ENCODE measurements at places on chromosomes 7 and 10.

GRCh38 chr7:128697302-128697905 lies 25.3 kb downstream of the GARIN1A start:
- DNase-seq = no peak

DNA sequence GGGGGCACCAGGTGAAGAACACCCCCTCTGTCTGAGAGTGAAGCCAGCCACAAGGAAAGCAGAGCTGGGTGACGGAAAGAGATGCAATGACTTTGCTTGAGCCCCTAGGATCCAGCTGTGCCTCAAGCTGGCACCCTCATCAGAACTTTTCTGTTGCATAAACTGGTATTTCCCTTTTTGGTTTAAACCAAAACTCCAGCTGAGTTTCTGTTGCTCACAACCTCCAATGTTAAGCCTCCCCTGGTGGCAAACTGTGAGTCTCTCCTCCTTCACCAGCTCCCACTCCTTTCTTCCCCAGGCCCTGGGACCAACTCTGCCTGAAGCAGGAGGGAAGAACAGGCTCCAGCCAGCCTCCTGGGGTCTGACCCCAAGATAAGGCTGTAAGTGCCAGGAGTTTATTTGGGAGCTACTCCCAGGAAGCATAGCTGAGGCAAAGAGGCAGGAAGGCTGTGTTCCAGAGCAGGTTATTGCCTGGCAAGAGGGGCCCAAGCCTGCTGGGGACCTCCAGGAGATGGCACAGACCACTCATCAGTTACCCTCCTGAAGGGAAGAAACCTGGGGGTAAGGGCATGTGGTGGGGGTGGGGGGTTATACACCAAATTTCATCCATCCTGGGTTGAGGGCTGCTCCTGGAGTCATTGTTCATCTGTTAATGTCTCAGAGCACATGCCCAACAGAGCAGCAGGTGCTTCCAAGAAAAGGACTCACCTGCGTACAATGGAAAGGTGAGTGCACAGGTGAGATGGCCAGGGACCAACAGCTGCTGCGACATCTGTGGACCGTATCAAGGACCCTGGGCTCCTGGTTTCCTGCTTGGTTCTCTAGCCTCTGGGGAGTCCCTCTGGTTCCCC lies 73.3 kb upstream of the NANOS1 start:
- no peak for DNase-seq

DNA sequence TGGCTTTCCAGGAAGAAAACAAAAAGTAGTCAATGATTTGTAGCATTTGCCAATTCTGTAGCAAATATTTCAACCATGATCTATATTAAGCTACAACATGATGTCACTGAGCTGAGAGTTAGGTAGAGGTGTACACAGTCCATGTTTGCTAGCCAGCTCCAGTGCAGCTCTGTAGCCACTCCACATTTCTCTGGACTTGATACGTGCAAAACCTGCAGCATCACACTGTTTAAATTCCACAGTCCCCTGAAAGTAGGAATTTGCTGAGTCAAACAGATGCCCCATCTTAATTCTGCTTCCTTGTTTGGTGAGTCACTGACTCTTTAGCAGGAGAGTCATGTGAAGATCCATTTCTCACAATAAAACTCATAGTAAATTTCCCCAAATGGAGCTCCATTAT lies 89.8 kb upstream of the LRRTM3 start:
- DNase-seq = no peak

DNA sequence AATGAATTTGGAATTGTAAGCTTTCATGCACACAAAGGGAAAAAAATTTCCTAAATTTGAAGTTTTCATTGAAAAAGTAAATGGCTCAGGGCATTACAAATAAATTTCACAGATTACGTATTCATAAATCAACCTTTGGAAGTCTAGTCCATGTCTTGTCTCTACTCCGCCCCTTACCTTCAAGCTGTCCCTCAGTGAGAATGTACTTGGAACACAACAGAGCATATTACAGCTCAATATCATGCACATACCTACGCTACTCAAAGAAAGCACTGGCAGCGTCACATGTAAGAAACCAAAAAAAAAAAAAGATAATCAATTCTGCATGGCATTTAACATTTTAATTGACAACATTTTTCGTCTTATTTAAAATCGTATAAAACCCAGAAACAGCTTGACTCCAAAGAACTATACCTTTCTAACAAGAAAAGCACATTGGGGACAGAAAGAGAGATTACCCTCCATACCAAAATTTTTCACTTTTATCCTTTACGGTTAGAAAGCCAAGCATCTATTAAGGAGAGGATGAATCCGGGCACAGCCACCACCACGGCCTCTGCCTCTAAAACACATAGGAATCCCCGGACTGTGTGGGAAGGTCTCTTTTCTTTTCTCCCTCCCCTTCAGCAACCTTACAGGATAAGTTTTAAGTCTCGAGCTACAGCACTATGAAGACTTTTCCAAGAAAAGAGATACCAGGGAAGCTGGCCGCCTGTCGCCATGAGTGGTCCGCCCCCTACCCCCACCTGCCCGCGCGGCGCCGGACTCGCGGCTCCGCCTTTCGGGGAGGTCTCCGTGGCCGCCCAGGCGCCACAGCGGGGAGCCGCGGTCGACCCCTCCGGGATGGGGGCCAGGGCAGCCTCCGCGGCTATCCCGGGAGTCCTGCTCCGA lies 1.1 kb downstream of the JMJD1C start:
- no peak for DNase-seq

GRCh38 chr10:123553810-123554430 lies 112.2 kb upstream of the GPR26 start:
- DNase-seq = peak; percentile 69

DNA sequence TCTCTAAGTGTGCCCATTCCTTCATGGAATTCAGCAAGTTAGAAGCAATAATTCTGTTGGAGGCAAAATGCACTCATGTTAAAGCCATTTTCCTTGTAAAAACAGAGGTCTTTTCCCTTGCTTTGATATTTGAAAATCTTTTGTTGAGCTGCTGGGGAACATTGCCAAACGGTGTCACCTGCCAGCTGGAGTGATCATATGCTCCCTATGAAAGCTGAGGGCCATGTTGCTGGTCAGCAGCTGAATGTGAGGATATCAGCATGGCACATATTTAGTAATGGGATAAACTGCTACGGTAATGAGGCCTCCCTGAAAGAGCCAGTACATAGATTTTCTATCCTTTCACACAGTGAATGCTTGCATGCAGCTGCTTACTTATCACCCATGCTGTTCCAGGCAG lies 224.3 kb downstream of the THSD7A start:
- no peak for DNase-seq

DNA sequence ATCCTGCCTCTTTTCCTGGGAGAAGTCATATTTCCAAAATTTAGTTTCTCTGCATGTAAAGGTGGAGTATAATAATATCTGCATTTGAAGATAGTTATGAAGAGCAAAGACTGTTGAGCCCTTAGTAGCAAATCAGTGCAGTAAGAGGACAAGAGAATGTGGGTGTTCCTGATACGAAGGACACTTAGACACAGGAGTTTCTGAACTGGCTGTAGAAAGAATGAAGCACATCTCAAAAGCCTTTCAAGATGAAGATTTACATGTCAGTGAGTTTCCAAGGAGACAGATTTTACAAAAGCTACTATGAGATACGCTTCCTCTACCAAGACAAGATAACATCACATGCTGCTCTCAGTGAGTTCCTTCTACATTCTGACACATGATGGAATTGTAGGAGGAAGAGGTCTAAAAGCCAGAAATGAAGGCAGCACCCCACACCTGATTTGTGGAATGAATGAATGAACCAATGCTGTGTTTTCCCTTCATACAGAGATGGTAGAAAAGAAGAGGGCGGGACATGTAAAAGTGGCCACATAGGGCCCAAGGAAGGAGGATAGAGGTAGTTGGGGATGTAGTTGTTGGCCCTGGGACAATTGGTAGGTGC lies 173.6 kb upstream of the PDE1C start:
- no peak for DNase-seq

DNA sequence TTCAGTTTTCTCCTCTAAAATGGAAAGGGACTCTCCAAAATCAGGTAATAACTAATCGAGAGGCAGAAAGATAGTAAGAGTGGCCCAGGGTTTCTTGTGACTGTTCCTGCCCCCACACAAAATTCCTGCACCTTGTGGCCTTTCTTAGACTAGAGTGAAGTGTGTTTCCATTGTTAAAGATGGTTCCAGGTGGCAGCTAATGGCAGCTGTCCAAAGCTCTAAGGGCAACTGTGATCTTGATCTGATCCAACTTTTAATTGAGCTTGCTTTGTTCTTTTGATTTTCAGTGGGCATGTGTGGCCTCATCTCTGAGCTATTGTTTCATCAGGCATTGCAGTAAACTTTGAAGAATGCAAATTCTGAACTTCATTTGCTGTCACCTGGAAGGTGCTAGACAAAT lies 19.4 kb downstream of the ACSL5 start:
- DNase-seq = no peak

DNA sequence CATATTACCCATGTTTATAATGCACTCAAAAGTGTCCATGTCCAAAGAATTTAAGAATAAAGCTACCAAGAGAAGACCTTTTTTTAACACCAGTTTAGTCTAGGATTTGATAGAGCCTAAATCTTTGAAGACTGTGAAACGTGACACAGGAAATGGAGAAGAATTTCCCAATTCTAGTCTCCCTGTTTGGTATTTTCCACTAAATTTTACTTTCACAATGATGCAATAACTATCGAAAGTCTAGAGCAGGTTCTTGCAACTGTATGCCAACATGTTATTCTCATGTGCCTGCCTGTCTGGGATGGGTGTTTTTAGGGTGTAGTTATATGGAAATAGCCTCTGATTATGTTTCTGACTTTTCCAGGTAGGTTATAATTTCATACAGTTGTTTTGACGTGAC lies 6.9 kb upstream of the MXI1 start:
- DNase-seq = no peak

DNA sequence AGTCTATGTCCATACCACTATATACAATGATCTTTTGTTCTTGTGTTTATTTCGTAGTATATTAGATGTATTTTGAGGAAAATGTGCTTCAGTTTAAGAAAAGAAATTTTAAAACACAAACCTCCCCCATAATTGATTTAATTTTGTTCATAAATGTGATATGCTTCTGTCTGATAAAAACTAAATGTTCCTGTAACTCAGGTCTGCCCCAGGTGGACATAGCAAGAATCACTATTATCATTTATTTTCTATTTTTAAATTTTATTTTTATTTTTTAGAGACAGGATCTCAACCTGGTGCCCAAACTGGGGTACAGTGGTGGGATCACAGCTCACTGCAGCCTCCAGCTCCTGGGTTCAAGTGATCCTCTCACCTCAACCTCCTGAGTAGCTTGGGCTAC lies 43.2 kb downstream of the BEND7 start:
- no peak for DNase-seq

GRCh38 chr7:64889686-64890162 lies 13.3 kb upstream of the ZNF273 start:
- DNase-seq = no peak

GRCh38 chr10:6327961-6328698 lies 125.4 kb downstream of the PFKFB3 start:
- DNase-seq = no peak

DNA sequence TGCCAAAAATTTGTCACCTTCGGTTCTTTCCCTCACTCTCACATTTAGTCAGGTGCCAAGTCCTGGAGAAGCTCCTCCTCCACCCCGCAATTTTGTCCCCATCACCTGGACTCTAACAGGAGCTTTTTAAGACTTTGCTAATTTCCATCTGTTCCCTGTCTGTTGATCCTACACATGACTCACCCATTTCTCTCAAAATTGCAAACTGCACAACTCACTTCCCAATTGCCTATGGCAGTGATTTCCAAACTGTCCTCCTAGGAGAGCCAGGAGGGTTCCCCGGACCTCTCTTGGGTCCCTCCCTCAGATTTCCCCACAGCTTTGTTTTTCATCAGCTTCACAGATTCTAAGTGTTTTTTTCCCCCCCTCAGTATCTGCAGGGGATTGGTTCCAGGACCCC lies 120.3 kb downstream of the WNT2 start:
- DNase-seq = no peak

DNA sequence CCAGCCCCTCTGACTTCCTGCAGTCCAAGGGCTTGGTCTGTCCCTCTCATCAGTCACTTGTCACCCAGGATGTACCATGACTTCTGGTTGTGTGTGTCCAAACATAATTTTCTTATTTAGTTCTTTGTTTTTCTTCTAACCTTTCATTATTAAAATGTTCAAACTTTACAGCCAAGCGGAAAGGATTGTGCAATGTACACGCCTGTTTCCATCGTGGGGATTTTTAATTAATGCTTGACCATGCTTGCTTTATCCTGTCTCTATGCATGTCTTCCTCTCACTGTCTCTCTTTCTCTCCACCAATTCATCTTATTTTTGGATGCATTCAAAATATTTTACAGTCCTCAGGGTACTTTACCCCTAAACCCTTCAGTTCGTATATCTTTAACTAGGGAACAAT lies 26.2 kb upstream of the ZNF488 start:
- DNase-seq = no peak

GRCh38 chr7:20329389-20330238 lies 1.1 kb upstream of the ITGB8 start:
- DNase-seq = peak; percentile 60

DNA sequence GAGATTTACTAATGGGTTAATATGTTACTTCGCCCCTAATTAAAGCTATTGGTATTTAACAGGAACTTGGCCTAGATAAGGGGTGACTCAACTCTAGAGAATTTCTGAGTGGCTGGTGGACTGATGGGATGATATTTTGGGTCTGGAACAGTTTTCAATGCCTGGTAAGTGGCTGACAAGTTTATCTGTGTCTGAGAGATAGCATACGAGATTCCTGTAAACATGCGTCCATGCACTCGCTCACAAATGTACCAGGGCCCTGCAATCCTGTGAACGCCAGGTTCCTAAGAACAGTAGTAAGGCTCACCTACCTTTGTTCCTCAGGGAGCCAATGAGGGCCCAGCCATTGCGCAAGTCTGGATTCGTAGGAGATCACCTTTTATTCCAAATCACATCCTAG lies 683.8 kb upstream of the ANKRD30A start:
- DNase-seq = no peak

DNA sequence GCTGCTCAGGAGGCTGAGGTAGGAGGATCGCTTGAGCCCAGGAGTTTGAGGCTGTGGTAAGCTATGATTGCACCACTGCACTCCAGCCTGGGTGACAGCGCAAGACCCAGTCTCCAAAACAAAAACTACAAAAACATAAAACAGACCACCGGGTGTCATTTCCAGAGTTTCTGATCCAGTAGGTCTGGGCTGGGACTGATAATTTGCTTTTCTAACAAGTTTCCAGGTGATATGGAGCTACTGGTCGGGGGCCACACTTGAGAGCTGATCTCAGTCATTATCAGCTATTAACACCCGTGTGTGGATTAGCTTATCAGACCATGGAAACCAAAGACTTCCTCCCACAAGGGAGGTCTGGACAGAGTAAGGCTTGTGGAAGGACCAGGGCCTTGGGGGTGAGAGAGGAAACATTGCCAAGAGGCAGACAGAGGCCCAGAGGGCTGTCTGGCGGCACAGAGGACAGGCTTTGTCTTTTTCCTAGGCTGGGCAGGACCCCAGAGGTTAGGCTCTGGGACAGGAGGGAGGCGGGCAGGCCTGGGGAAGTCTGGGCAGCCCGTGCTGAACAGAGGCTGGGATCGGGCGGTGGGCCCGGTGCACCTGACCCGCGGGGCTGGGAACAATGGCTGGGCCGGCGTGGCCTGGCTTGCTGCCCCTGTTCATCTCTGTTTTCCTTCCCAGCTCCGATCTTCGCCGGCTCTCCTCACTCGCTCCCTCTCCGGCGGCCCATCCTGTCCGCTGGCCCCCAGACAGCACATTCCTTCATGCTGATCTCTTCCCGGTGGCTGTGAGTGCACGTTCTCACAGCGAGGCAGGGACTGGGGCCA lies 25.2 kb downstream of the TMEM270 start:
- DNase-seq = no peak
